Right forelimb (tissue), 1 donor: ENCODE measurements at places on chromosomes 11 and 22.

DNA sequence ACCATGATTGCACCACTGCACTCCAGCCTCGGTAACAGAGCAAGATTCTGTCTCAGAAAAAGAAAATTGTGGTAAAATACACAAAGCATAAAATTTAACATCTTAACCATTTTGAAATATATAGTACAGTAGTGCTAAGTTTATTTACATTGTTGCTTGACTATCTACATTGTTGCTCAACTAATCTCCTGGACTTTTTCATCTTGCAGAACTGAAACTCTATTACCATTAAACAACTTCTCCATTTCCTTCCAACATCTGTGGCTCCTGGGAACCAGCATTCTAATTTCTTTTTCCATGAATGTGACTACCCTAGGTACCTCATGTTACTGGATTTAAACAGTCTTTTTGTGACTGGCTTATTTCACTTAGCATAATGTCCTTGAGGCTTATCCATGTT is 13.5 kb upstream of the VWA5A start:
- no peak for DNase-seq

- no peak for DNase-seq
Observed at GRCh38 chr11:93166194-93166593, 31.6 kb downstream of the SLC36A4 start.

DNA sequence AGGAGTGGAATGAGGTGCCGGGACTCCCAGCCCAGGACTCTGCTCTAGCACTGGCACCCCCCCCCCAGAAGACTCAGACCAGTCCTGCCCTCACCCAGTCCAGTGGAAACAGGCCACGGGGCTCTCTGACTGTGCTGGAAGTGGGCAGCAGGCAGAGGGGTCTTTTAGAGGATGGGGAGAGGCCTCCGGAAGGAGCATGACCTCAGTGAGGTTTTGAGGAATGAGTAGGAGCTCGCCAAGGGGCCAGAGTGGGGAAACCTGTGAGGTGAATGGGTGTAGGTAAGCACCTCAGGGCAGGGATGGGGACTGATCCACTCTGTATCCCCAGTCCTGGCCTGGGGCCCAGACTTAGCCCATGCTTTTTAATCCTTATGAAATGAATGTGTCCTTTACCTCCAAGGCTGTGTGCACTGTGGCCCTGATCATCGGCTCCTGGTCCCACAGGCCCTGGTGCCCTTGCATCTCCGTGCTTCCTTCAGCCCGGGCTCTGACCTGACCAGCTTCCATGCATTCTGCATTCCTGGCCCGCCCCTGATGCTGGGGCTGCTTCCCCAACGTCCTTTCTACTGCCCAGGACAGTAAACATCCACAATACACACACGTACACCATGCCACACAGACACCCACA is 24.4 kb upstream of the RFPL3 start:
- DNase-seq: no peak

DNA sequence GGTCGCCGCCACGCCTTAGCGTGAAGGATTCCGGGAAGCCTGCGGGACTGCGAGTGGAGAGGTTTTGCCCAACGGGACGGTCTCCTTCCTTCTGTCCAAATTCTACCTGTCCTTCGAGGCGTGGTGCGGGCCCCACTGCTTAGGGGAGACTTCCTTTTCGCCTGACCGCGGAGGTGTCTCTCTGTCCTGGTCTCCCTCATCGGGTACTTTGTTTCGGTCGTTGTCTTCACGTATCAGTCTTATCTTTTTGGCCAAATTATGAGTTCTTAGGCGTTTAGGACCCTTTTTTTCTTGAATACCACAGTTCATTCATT is 388 bp downstream of the HINFP start:
- DNase-seq: no peak

DNA sequence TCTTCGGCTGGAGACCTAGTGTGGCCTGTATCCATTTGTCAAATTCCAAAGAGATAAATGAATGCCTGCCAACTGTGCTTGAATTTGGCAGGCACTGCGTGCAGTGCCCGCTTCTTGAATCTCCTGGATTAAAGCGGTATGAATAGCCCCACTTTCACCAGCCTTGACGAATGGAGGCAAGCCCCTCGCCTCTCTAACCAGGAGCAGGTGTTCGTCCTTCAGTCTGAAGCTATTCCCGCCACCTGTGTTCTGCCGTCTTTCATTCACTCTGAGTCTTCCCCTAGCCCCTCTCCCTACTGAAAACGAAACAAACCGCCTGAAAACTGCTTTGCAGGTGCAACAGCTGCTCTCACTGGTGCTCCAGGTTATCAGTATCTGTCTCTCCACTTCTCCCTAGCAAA is 11.2 kb downstream of the NLRP14 start:
- DNase-seq: no peak

- DNase-seq: no peak
Observed at GRCh38 chr11:35236667-35237003, 97.7 kb downstream of the CD44 start.

GRCh38 chr11:15871904-15872626 is 484.3 kb downstream of the SOX6 start:
- DNase-seq: peak; percentile 1
